ENCODE measurements at places on chromosomes 3 and 15.

GRCh38 chr3:183427876-183428446, 458 bp downstream of the MCF2L2 start:
- no peak for DNase-seq

- DNase-seq, result no peak
These were observed 156.9 kb downstream of the AGBL1 start for GRCh38 chr15:86236356-86237110.

GRCh38 chr15:41554915-41555314, 4.1 kb upstream of the TYRO3 start:
- no peak for DNase-seq

- no peak for DNase-seq
These were observed 19.1 kb downstream of the CSRNP1 start for GRCh38 chr3:39134305-39134704.

- DNase-seq, result no peak
These were observed 84.1 kb downstream of the CHL1 start for GRCh38 chr3:280681-281080.

DNA sequence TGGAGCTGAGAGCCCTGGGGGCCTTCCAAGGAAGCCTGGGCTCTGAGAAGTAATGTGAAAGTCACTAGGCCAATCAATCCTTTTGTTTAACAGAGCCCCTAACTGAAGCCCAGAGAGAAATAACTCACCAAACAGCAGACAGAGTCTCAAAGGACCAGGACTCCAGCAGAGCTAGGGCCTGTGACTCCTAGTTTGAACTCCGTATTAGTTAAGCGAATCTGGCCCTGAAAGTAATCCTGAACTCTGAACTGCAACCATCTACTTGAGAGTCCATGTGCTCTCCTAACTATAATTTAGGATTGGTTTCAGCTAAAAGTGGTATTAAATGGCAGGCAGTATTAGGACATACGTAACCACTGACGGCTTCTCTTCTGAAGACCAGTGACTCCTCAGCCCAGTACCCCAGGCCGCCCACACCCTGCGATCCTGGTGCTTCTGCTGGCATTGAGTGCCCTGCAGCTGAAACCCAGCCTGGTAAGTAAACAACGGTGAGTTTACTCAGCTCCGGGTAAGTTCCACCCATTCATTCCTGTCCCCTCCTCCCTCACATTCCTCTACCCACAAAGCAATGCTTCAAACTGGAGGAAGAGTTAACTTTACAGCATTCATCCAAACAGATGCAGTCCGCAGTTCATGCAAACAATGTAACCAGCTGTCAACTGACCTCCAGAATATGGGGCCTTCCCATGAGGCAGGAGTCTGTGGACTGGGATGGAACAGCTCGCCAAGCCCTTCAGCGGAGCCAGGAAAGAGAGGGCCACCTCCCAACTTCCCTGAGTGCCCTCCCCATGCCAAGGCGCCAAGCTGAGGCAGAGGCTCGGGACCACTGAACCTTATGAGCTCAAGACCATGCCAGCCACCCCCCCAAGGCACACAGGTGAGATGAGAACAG, 7.3 kb downstream of the MYO5C start:
- no peak for DNase-seq

GRCh38 chr3:49362561-49362960, 4.4 kb upstream of the GPX1 start:
- DNase-seq, result no peak

- DNase-seq, result no peak
These were observed 6.1 kb upstream of the HOMER2 start for GRCh38 chr15:82958638-82959037.

GRCh38 chr15:81054236-81054635, 53.5 kb downstream of the TLNRD1 start:
- DNase-seq, result no peak

DNA sequence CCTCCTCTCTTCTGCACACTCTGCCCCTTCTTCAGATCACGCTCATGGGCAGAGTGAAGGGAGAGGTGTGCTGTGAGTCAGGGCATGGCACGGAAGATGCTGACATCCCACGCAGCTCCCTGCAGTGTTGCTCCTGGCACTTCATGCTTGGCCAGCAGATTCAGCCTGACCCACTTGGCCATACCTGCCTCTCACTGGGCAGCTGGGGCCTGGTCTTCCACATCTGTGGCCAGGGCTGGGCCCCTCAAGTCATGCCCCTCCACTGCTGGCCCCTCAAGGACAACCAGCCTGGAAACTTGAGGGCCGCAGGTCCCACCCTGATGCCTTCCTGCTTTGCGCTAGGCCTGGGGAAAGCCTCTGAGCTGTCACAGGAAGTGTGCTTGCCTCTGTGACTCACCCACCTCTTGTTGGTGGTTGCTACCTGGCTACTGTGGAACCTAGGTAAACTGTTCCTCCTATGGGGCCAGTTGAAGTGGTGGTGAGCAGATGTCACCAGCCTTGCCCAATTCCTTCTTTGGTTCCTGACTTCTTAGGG, 48.7 kb downstream of the BSN start:
- DNase-seq, result peak; percentile 57

GRCh38 chr15:42493679-42494078, 1.8 kb upstream of the SNAP23 start:
- DNase-seq, result no peak

DNA sequence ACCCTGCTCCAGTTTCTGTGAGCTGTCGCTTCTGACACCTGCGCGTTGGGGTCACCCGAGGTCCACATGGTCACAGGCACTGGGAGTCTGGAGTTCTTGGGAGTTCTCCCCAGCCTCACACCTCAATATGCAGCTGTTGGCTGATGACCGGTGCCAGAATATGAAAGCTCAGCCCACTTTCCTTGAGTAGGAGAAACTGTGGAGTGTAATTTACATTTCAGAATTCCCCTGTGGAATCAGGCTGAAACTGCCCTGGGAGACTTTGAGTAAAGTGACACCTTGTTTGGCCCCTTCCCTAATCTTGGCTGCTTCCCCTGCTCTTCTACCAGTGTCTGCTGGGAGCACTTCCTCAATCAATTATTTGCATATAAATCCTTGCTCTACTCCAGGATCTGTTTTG, 255.9 kb downstream of the NFKBIZ start:
- no peak for DNase-seq

- DNase-seq, result no peak
These were observed 36.4 kb downstream of the RYK start for GRCh38 chr3:134214239-134214638.

- no peak for DNase-seq
These were observed 852.3 kb upstream of the ALCAM start for GRCh38 chr3:104514371-104514770.

GRCh38 chr15:41825145-41825544, 2.7 kb upstream of the JMJD7 start:
- no peak for DNase-seq

- DNase-seq, result peak; percentile 83
These were observed 6.1 kb downstream of the PPCDC start for GRCh38 chr15:75029378-75030022.

DNA sequence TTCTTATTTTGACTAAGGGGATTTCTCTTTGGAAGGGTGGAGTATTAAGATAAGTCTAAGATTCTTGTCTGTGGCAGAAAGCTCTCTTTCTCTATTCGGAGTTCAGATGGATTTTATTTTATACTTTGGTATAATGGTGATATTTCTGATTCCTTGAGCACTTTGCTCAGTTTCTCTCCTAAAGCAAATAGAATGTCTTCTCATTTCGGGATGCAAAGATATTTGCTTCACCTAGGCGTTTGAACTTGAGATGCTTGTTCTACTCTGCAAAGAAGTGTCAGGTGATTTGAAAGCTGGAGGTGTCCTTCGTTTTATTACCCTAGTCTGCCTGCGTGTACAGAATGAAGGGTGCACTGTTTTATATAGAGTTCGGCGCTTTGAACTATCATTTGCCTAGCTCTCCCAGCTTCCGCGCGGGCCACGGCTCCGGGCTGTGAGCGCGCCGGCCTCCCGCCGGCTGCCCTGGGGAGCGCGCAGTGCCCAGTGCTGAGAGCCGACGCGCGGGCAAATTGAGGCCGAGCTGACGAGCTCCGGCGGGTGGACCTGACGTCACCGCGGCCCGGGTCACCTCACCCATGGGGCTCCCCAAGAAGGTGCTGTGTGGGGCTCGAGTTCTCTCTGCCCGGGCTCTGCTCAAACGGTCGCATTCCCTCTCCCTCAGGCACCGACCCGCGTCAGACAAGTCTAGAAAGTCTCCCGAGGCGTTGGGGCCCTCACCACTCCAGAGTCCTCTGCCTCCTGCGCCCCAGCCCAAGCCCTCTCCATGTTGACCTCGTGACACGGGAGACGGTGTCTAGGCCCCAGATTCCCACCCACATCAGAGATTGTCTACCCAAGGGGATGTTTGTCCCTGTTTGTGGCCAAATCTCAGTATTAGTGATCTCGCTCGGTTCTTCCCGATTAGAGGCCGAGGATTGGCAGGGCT, 7.5 kb downstream of the SOX2 start:
- no peak for DNase-seq
